Neural progenitor cell (in vitro differentiated cells): ENCODE measurements at places on chromosomes 1 and 21.

- DNase-seq: no peak
Measured at GRCh38 chr1:69985901-69986439, 219.4 kb downstream of the LRRC40 start.

- DNase-seq: no peak
Measured at GRCh38 chr1:68081775-68082283, 31.4 kb upstream of the DIRAS3 start.

DNA sequence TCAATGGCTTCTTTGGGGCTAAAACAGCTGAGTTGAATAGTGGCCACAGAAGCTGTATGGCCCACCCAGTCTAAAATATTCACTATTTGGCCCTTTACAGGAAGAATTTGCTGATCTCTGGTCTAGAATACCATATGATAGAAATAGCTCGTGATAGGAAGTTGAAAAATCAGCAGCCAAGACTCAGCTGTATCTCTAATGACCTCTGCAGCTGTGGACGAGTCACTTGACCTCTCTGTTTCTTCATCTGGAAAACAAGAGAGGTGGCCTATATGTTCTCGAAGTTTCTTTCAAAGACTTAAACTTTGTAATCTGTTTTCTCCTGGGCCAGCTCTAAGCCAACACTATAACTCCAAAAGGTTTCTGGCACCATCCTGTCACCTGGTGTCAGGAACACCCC is 129.2 kb downstream of the ZBTB18 start:
- DNase-seq: no peak

DNA sequence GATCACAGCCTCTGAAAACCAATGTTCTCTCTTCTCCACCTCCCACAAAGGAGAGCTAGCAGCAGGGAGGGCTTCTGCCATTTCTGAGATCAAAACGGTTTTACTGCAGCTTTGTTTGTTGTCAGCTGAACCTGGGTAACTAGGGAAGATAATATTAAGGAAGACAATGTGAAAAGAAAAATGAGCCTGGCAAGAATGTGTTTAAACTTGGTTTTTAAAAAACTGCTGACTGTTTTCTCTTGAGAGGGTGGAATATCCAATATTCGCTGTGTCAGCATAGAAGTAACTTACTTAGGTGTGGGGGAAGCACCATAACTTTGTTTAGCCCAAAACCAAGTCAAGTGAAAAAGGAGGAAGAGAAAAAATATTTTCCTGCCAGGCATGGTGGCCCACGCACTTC is 35.8 kb upstream of the TDRD10 start:
- DNase-seq: no peak

GRCh38 chr1:24096009-24096738 is 15.8 kb downstream of the MYOM3 start:
- DNase-seq: no peak
